NCI-H774 (cell line): ENCODE measurements at places on chromosomes 7 and 10.

- no peak for DNase-seq
These were observed 51.7 kb downstream of the CPEB3 start for GRCh38 chr10:92239151-92239599.

- no peak for DNase-seq
These were observed 71.8 kb upstream of the LRRN3 start for GRCh38 chr7:111018960-111019736.

GRCh38 chr7:132149436-132150304 is 426.6 kb downstream of the PLXNA4 start:
- no peak for DNase-seq

- no peak for DNase-seq
These were observed 250.3 kb downstream of the GPR37 start for GRCh38 chr7:124515106-124515830.

- no peak for DNase-seq
These were observed 39.0 kb downstream of the RAB11FIP2 start for GRCh38 chr10:118007773-118008172.

DNA sequence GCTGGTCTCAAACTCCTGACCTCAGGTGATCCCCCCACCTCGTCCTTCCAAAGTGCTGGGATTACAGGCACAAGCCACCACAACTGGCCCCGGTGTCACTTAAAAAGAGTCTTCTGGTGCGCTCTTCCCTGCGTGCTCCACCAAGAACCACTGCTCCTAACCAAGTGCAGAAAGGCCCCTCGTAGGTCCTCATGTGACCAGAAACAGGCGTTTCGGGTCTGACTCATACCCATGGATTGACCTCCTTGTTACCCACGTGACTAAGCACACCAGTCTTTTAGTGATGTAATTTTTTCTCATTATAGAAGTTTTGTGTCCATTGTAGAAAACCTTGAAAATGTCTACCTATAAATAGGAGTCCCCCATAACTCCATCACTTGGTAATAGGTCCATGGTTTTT is 13.9 kb downstream of the FKBP6 start:
- DNase-seq: no peak

DNA sequence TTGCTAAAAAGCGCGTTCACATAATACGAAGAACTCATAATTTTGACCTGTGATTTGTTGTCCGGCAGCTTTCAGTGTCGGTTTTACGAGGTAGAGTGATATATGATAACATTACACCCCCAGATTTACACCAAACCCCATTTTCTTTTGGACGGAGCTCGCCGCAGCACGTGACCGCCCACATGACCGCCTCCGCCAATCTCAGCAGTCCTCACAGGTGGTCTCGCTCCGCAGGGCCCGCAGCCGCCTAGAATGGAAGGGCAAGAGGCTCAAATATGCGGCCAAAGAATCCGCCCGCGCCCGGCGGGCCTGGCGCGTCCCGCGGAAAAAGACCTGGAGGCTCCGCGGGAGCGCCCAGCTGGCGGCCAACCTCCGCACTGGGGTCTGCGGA is at the start of gene HOXA7:
Gene HOXA7, minus strand, starts transcription at position 168 of the 391 bp plus-strand sequence. Its CDS starts 130 bp downstream, at position 38.
- DNase-seq: no peak
